Gastroesophageal sphincter (tissue), 4 donors: ENCODE measurements at places on chromosomes 2 and 18. TPM values are rescaled to one million over a fixed set of nuclear protein-coding genes. Genes with fewer than 3 reads are reported as not detected.

The COL6A3 gene
- 421 TPM for total RNA-seq

The XIRP2 gene
- 0.19 TPM for total RNA-seq

The CCDC68 gene
- 3.6 TPM for total RNA-seq

The PID1 gene
- 48.7 TPM for total RNA-seq

The TCF7L1 gene
- total RNA-seq: 5.1 TPM

The RPIA gene
- 7.7 TPM for total RNA-seq

The CRACDL gene
- total RNA-seq: 1.2 TPM

The ATP5MC3 gene
- 151 TPM for total RNA-seq

The EML6 gene
- total RNA-seq: 0.62 TPM

The C2orf66 gene
- not detected for total RNA-seq

The DYNAP gene
- total RNA-seq: 4.9 TPM

The OTOS gene
- total RNA-seq: not detected

The NEU2 gene
- total RNA-seq: not detected

The LOXL3 gene
- total RNA-seq: 13.2 TPM

The ZNF638 gene
- total RNA-seq: 157 TPM

The CDKL4 gene
- 1.4 TPM for total RNA-seq

The CCDC93 gene
- total RNA-seq: 16.8 TPM

The TRIM43B gene
- total RNA-seq: not detected

The SCN7A gene
- total RNA-seq: 77.2 TPM

The LGALSL gene
- 12.8 TPM for total RNA-seq

The PRKAG3 gene
- total RNA-seq: not detected

The C2orf80 gene
- not detected for total RNA-seq

The POTEC gene
- total RNA-seq: not detected

The SPATA3 gene
- not detected for total RNA-seq

The BOLL gene
- not detected for total RNA-seq

The TXNDC2 gene
- 0.96 TPM for total RNA-seq

The PPP4R1 gene
- total RNA-seq: 110 TPM

The HOXD9 gene
- total RNA-seq: 0.47 TPM

The FLACC1 gene
- 3.8 TPM for total RNA-seq

The AQP12B gene
- total RNA-seq: not detected

The RETREG2 gene
- 63.7 TPM for total RNA-seq

The RPL31 gene
- total RNA-seq: 1,416 TPM

The PDE1A gene
- 12.8 TPM for total RNA-seq

The ANKRD53 gene
- total RNA-seq: 1.0 TPM

The CENPA gene
- not detected for total RNA-seq

The ZSWIM2 gene
- not detected for total RNA-seq

The RNU2-63P gene
- not detected for total RNA-seq

The TDRD15 gene
- total RNA-seq: not detected

The CMPK2 gene
- total RNA-seq: 5.6 TPM

The GLB1L gene
- total RNA-seq: 5.9 TPM

The VWC2L gene
- total RNA-seq: not detected

The GCG gene
- total RNA-seq: not detected

The ITPRID2 gene
- 114 TPM for total RNA-seq
